Activated CD4-positive, alpha-beta memory T cell treated with anti-CD3 and anti-CD28 coated beads for 36 hours (primary cell): ENCODE measurements at places on chromosomes 1 and 21.
A peak's percentile ranks its signal among the peaks of the same experiment; 100 is the strongest.

DNA sequence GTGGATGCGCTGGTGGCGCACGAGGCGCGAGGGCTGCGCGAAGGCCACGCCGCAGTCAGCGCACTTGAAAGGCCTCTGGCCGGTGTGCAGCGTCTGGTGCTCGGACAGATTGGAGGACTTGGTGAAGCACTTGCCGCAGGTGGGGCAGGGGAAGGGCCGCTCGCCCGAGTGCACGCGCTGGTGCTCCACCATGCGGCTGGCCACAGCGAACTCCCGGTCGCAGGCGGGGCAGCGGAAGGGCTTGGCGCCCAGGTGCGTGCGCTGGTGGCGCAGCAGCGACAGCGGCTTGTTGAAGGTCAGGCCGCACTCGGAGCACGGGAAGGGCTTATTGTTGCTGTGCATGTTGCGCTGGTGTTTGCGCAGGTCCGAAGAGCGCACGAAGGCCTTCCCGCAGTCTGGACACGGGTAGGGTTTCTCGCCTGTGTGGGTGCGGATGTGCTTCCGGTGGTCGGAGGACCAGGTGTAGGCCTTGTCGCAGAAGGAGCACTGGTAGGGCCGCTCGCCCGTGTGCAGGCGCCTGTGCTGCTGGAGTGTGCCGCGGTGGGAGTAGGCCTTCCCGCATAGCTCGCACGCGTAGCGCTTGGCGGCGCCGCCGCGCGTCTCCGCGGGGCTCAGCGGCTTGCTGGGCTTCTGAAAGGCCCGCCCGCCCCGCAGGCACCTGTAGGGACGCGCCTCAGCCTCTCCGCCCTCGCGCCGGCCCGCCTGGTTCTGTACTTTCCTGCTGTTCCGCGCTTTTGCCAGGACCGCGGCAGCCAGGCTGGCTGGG lies 4.7 kb downstream of the ZNF648 start:
- no peak for DNase-seq

GRCh38 chr1:1026599-1027413 lies 6.9 kb downstream of the AGRN start:
- no peak for DNase-seq

- no peak for DNase-seq
Observed at GRCh38 chr21:40846587-40847411, at the start of gene DSCAM. TSS of gene DSCAM (minus strand) at chr21:40847158. CDS start at chr21:40846661, 497 bp downstream.

DNA sequence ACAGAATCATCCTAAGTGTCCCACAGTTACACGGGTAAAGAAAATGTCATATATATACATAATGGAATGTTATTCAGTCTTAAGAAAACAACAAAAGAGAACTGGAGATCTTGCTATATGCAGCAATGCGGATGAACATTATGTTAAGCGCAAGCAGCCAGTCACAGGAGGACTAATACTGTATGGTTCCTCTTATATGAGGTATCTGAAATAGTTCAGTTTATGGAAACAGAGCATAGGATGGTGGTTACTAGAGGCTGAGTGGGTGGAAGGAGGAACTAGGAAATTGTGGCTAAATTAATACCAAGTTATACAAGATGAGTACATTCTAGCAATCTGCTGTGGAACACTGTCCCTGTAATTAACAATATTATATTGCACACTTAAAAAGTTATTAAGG lies 834.3 kb downstream of the KCNT2 start:
- DNase-seq, result no peak

- no peak for DNase-seq
Observed at GRCh38 chr1:8302081-8302956, 15.6 kb upstream of the SLC45A1 start.

GRCh38 chr1:8976338-8976737 lies 30.7 kb downstream of the CA6 start:
- DNase-seq, result no peak

DNA sequence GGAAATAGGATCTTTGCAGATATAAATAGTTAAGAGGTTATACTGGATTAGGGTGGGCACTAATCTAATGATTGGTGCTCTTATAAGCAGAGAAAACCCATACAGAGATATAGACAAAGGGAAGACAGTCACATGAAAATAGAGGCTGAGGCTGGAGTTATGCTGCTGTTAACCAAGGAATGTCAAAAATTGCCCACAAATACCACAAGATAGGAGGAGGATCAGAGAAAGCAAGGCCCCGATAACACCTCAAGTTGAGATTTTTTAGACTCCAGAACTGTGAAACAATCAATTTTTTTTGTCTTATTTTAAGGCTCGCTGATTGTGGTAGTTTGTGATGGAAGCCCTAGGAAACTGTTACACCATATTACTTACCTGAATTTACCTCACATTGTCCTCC lies 513.2 kb downstream of the COL11A1 start:
- DNase-seq, result no peak

DNA sequence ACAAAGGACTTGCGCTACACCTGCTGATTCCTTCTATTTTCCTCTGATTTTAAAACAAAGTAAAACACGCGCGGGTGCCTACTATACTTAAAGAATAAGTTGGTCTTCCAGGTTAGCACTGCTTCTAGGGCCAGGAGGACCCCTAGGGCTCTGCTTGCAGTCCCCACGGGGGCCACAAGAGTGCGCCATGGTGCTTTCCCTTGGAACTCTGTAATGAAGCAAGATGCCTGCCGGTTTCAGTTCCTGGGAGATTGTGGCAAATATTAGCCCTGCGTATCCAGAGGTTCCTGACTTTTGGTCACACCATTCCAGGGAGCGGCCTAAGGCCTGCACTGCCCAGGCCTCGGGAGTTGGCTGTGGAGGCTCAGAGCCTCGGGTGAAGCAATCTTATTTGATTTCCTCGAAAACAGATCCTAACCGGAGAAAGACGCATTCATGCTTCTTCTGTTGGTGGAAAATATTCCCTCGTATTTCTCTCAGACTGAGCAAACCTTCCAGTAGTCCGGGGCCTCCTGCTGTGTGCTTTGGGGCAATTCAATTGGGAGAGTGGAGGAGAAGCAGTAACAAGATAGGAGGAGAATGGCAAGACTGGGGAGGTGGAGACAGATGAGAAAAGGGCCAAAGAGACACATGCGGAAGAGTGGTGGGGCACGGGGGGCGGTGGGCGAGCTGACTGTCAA lies 25.3 kb downstream of the ADAM30 start:
- peak; percentile 73 for DNase-seq

DNA sequence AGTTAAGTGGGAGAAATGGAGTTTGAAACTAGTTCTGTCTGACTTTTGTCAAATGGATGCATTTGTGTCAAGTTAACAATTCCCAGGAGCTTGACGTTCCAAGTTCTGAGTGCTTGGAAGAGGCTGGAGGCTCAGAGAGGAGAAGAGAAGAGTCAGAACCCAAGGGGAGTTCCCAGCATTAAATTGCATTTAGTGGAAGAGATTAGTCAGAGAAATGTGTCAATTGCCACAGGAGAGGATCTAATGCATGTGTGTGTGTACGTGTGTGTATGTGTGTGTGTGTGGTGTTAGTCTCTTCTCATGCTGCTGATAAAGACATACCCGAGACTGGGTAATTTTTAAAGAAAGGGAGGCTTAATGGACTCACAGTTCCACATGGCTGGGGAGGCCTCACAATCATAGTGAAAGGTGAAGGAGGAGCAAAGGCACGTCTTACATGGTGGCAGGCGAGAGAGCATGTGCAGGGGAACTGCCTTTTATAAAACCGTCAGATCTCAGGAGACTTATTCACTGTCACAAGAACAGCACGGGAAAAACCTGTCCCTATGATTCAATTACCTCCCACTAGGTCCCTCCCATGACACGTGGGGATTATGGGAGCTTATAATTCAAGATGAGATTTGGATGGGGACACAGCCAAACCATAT lies 101.5 kb upstream of the TMEM51 start:
- no peak for DNase-seq

DNA sequence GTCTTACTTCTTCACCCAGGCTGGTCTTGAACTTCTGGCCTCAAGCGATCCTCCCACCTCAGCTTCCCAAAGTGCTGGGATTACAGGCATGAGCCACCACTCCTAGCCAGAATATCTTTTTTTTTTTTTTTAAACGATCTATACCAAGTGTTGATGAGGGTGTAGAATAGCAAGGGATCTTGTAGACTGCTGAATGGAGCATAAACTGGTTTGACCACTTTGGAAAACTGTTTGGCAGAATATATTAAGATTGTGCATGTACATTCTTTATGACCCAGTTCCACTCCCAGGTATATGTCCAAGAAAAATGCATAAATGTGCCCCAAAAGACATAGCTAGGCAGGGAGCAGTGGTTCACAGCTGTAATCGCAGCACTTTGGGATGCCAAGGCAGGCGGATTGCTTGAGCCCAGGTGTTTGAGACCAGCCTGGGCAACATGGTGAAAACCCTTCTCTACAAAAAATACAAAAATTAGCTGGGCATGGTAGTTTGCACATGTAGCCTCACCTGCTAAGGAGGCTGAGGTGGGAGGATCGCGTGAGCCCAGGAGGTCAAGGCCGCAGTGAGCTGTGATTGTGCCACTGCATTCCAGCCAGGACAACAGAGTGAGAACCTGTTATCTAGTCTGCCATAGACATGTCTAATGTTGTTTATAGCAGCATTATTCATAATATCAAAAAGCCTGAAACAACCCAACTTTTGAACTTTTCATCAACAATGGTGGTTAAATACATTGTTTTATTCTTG lies 184.0 kb downstream of the VPS13D start:
- DNase-seq, result no peak

- no peak for DNase-seq
Observed at GRCh38 chr1:2074944-2075740, 24.9 kb downstream of the PRKCZ start.

GRCh38 chr1:185375583-185375982 lies 58.5 kb upstream of the IVNS1ABP start:
- peak; percentile 12 for DNase-seq

- no peak for DNase-seq
Observed at GRCh38 chr1:43510621-43511020, 20.1 kb upstream of the PTPRF start.

DNA sequence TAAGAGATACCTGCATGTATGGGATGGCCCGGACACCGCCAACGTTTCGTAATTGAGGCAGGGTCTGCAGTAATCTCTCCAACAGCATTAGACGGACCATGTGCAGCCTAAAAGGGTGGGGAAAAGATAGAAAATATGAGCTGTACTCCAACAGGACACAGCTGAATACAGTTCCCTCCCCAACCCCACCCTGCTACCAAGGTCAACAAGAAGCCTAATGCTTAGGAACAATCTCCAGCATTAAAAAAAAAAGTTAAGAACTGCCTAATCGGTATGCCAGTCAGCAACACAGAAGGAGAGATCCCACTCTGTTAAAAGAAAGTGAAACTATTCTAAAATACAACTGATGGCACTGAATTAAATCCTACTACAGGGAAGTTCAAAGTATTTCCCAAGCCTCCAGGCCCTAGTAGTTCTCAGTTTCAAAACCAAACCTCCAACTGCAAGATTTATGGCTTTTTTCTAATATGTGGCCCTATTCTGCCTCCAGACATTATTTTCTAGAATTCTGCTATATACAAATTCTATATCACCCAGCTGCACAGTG lies 81.0 kb downstream of the UBR4 start:
- no peak for DNase-seq

- DNase-seq, result no peak
Observed at GRCh38 chr1:196423612-196424011, 184.6 kb downstream of the KCNT2 start.

DNA sequence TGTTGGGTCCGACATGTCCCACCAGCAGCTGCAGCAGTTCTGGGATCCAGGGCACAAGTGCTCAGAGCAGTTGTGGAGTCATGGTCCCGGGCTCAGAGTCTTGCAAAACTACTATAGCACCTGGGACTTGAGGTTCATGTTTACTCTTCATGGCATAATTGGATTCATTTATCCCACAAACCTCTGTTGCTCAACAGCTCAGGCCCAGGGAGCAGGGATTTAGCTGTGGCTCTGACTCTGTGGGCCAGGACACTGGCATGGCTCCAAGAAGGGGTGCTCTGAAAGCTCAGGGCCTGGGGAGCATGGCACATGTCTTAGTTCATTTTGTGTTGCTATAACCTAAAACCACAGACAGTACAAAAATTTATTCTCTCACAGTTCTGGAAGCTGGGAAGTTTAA lies 626.7 kb upstream of the ADGRL2 start:
- no peak for DNase-seq

DNA sequence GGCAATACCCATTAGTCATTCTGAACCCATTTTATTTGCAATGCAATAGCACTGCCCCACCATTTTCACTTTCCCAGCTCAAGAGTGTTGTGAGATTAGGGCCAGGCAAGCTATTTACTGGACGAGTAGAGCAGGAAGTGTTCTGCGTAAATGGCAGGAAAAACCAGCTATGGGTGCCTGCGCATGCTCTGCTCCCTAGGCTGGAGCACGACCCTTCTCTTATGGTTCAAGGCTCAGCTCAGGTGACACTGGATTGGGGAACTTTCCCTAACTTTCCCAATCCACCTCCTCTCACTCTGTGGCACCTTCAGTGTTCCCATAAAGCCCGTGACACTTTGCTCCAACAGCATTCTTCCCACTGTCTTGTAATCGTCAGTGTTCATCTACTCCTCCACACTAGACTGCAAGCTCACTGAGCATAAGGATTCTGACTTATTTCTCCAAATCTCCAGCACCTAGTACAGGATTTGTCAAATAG lies 3.6 kb upstream of the MAN1A2 start:
- peak; percentile 43 for DNase-seq

DNA sequence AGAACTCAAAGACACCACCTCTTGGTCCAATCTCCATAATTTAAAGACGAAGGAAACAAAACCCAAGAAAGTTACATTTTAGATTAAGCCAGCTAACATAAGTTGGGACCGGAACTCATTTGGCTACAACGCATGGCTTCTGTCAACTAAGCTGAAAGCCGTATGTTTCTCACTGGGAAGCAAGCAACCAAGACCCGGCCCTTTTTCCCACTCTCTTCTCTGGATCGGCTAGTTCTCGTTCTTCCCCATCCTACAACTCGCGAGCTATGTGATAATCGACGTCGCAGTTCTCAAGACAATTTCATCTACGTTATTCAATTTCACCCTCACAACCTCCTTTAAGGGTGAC lies 601 bp downstream of the CCT8 start:
- DNase-seq, result no peak

GRCh38 chr1:183954496-183954895 lies 83.0 kb downstream of the COLGALT2 start:
- DNase-seq, result no peak

GRCh38 chr1:223033658-223034057 lies 109.4 kb downstream of the TLR5 start:
- no peak for DNase-seq

- DNase-seq, result no peak
Observed at GRCh38 chr21:39489380-39489924, 37.7 kb downstream of the SH3BGR start.

DNA sequence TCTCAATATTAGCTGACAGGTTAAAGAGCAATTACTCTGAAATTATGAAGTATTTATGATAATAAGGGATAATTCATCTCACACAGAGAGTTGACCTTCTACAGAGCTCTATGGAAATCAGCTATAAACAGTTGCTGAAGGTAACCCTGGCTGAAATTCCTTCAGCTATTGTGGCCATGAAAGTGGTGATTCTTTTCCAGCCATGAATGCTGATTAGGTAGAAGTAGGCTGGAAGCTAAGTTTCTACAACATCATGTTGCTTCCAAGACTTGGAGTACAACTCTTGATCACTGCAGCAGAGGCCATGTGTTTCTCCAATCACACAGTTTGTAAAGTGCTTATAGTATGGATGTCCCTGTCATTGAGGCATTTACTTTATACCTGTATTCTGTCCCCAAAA lies 2128.9 kb downstream of the MRPL39 start:
- no peak for DNase-seq

- DNase-seq, result no peak
Observed at GRCh38 chr1:232292239-232292638, 337.7 kb downstream of the SIPA1L2 start.
